AG04450 (cell line): ENCODE measurements at places on chromosomes 12 and 14.

DNA sequence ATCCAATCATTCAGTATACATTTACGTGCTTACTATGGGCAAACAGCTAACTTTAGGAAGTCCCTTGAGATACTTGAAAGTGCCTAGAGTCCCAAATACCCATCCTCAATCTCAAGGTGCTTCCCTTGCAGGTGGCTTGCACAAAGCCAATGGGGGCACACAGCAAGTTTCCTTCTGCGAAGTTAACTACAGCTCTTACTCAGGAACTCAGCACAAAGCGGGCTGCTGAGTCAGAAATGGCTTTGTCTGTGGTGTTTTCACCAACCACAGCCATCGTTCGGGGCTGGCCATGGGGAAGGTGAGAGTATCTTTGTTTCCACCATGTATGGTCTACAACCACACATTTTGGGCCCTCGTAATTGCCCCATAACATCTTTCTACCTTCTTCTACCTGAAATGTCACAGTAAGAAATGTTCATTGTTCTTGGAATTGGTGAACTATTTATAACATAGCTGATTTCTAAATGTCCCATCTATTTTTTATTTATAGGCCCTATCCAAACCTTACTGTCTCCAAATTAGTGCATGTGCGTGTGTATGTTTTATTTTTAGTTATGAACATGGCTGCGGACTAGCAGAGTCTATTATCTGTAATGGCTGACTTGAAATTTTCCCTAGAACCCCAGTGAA lies 13.9 kb downstream of the MFAP5 start:
- no peak for DNase-seq

GRCh38 chr12:20345866-20346265 lies 22.5 kb upstream of the PDE3A start:
- DNase-seq, result no peak

- no peak for DNase-seq
Measured at GRCh38 chr12:37666069-37666781, 650.3 kb upstream of the ALG10B start.

DNA sequence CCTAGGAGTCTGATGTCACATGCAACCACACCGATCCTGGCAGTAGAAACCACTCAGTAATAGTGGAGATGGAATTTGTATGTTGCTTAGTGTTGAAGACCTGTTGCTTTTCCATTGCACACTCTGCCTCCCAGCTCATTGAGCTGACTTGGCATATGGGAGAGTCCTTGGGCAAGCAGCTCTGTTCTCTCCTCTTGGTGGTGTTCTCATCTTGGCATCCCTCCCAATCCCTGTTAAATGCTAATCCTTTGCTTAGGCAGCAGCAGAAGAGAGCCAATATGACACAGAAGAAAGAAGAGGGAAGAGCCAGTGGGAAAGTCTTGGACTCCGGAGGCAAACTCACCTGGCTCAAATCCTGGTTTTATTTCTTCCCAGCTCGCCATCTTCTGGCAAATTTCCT lies 178.0 kb upstream of the CAND1 start:
- DNase-seq, result no peak

DNA sequence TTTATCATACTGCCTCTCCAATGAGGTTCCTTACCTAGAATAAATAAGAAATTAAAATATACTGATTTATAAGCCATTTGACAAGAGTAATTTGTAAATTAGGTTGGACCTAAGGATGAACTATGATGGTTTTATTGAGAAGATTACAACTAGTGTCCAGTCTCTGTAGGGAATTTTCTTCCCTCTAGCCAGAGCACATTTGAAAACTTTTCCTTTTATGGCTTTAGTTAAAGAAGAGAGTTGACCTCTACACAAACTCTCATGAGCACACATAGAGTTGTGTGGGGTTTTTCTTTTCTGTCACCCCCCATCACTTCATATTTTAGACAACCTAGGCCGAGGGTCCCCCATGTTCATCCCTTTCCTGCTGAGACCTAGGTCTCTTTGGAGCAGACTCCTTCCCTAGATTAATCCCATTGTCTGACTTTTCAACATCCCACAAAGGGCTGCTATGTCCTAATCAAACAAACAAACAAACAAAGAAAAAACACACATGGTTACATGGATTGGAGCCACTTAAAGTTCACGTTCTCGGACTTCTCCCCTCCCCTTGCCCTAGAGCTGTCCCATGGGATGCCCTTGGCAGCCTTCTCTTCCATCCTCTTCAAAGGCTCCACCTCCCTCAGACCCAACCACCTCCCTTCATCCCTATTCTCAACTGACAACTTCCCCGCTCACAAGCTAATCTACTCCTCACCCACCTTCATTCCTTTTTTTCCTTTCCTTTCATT lies 40.7 kb downstream of the GPR135 start:
- no peak for DNase-seq

DNA sequence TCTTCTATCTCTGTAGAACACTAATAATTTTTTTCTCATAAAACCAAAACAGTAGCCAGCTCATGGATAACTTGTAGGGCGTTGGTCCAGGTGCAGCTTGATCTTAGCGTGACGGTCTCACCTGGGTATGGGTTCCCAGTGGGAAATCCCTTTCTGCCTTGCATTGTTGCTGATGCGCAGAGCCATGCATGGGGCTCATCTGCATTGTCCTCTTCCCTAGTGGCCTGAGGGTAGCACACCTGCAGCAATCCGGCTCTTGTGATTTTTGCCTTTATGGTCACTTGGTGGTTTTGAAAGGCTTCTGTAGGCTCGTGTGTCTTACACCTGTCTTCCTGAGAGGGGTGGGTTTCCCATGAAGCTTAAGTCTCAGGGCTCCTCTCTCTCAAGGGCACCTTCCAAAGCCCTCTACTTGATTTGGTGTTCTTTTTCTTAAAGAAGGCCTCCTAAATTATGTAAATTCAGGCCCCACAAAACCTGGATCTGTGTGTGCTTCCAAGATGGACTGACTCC lies 130.6 kb downstream of the PRKCH start:
- DNase-seq, result no peak

- DNase-seq, result no peak
Measured at GRCh38 chr12:45231515-45232145, 15.7 kb downstream of the ANO6 start.

DNA sequence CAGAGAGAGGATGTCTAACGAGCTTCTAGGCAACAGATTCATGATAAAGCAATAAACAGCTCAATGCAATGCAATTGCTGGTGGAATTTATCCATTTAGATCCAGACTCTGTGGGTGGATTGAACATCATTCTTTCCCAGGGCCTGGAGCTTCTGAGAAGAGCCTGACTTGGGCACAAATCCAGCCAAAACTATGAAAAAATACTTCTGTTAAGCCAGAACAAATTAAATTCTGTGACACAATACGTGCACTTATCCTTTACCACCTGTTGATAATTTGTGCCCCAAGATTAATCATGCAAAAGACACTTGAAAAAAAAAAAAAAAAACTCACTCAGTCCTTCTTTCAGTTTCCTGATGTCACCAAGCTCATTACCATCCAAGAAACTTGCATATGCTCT lies 446.0 kb upstream of the DCN start:
- DNase-seq, result no peak

GRCh38 chr12:105382771-105383622 lies 52.5 kb downstream of the C12orf75 start:
- DNase-seq, result peak; percentile 34
